Activated naive CD4-positive, alpha-beta T cell treated with anti-CD3 and anti-CD28 coated beads for 36 hours (primary cell): ENCODE measurements at places on chromosomes 1 and 21. TPM values are rescaled to one million over a fixed set of nuclear protein-coding genes. Genes with fewer than 3 reads are reported as not detected.

- peaks cover 8% of the 10 kb centered on the region for H3K4me1 ChIP-seq
- DNase-seq, result no peak
- no peak overlapping the region for H3K27ac ChIP-seq
Measured at GRCh38 chr1:54497338-54497737, 50.7 kb upstream of the ACOT11 start.

- H3K36me3 ChIP-seq, result no peaks in the 10 kb centered on the region
- H3K27me3 ChIP-seq, result peaks cover 6% of the 10 kb centered on the region
- no peak overlapping the region for H3K27ac ChIP-seq
- peaks cover 25% of the 10 kb centered on the region for H3K4me1 ChIP-seq
- DNase-seq, result no peak
- H3K4me3 ChIP-seq, result no peak overlapping the region
Measured at GRCh38 chr1:9080705-9081291, 11.4 kb upstream of the SLC2A5 start.

- H3K27me3 ChIP-seq, result peaks cover 18% of the 10 kb centered on the region
- DNase-seq, result no peak
- H3K4me1 ChIP-seq, result no peaks in the 10 kb centered on the region
- H3K4me3 ChIP-seq, result no peak overlapping the region
- no peak overlapping the region for H3K27ac ChIP-seq
Measured at GRCh38 chr1:7258589-7259135, 473.4 kb downstream of the CAMTA1 start.

The POU3F1 gene
- not detected for total RNA-seq

The PRKAB2 gene
- total RNA-seq, result 3.4 TPM

The BEND5 gene
- total RNA-seq, result 1.8 TPM

- H3K4me3 ChIP-seq, result no peak overlapping the region
- no peaks in the 10 kb centered on the region for H3K4me1 ChIP-seq
- H3K36me3 ChIP-seq, result no peaks in the 10 kb centered on the region
- no peak for DNase-seq
- H3K27ac ChIP-seq, result no peak overlapping the region
- H3K27me3 ChIP-seq, result peaks cover 6% of the 10 kb centered on the region
Measured at GRCh38 chr1:248696774-248697173, 5.8 kb downstream of the OR14I1 start.

The S1PR1 gene
- 129 TPM for total RNA-seq

The SMIM1 gene
- total RNA-seq, result 0.83 TPM

GRCh38 chr1:64308866-64309265, 105.4 kb downstream of the UBE2U start:
- no peak overlapping the region for H3K27ac ChIP-seq
- DNase-seq, result no peak
- H3K27me3 ChIP-seq, result no peaks in the 10 kb centered on the region
- no peaks in the 10 kb centered on the region for H3K36me3 ChIP-seq
- H3K4me3 ChIP-seq, result no peak overlapping the region

The LHX8 gene
- total RNA-seq, result not detected

The ACKR1 gene
- total RNA-seq, result not detected

The HES3 gene
- total RNA-seq, result not detected

GRCh38 chr1:2468041-2468472, 8.0 kb upstream of the PLCH2 start:
- H3K27me3 ChIP-seq, result peaks cover 4% of the 10 kb centered on the region
- H3K27ac ChIP-seq, result no peak overlapping the region
- H3K36me3 ChIP-seq, result no peaks in the 10 kb centered on the region
- peaks cover 2% of the 10 kb centered on the region for H3K4me1 ChIP-seq
- peak; percentile 32 for DNase-seq

GRCh38 chr1:1281533-1282321, 1.5 kb downstream of the SCNN1D start:
- DNase-seq, result peak; percentile 27
- H3K4me1 ChIP-seq, result no peaks in the 10 kb centered on the region
- H3K36me3 ChIP-seq, result no peaks in the 10 kb centered on the region
- H3K4me3 ChIP-seq, result no peak overlapping the region
- H3K27me3 ChIP-seq, result no peaks in the 10 kb centered on the region
- H3K27ac ChIP-seq, result no peak overlapping the region

DNA sequence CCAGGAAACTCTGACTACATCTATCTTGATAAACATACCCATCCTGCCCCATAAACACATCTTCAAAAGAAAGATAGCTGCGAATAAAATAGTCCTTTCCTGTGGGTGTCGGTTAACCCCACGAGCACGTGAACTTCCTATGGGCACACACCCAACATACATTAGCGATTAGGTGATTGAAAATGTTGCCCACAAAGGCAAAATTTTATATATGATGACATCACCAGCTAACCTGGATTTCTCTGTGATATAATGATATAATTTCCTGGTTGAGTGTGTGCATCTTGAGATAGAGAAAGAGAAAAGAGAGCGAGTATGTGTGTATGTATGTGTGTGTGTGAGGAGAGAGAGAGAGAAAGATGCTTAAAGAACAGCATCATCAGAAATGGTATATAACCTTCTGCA, 296.1 kb downstream of the PTPRC start:
- peaks cover 31% of the 10 kb centered on the region for H3K4me1 ChIP-seq
- H3K4me3 ChIP-seq, result no peak overlapping the region
- H3K27ac ChIP-seq, result no peak overlapping the region
- no peaks in the 10 kb centered on the region for H3K27me3 ChIP-seq

GRCh38 chr1:181456551-181456950, 26.8 kb upstream of the CACNA1E start:
- H3K27ac ChIP-seq, result no peak overlapping the region
- H3K4me3 ChIP-seq, result no peak overlapping the region
- no peak for DNase-seq
- H3K36me3 ChIP-seq, result no peaks in the 10 kb centered on the region
- H3K4me1 ChIP-seq, result no peaks in the 10 kb centered on the region
- peaks cover 5% of the 10 kb centered on the region for H3K27me3 ChIP-seq

The FCRL4 gene
- not detected for total RNA-seq

The ZNF683 gene
- total RNA-seq, result not detected
